Astrocyte of the cerebellum (primary cell): ENCODE measurements at places on chromosomes 5 and 9.

- no peak for DNase-seq
Observed at GRCh38 chr9:132488626-132489025, 78.6 kb downstream of the CFAP77 start.

- DNase-seq, result no peak
Observed at GRCh38 chr5:88813244-88813643, 69.7 kb downstream of the MEF2C start.

- DNase-seq, result no peak
Observed at GRCh38 chr9:119634006-119634405, 264.8 kb upstream of the BRINP1 start.

- peak; percentile 3 for DNase-seq
Observed at GRCh38 chr5:111278858-111279504, 54.8 kb downstream of the CAMK4 start.

DNA sequence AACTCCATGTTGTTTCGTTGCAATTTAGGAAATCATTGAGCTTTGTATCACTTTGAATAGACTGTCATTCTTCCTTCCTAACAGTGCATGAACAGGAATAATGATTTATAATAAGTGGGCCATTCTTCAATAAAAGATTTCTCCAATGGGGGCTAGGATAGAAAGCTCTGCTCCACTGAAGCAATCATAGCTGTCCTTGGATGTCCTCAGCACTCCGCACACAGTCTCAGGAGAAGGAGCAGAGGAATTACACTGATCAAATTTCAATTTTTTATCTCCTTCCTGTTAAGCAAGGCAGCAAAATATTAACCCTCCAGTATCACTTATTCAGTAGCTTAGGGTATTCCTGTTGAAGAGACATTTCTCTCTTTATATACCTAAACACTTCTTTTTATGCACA, 532.7 kb upstream of the ST8SIA4 start:
- DNase-seq, result no peak

DNA sequence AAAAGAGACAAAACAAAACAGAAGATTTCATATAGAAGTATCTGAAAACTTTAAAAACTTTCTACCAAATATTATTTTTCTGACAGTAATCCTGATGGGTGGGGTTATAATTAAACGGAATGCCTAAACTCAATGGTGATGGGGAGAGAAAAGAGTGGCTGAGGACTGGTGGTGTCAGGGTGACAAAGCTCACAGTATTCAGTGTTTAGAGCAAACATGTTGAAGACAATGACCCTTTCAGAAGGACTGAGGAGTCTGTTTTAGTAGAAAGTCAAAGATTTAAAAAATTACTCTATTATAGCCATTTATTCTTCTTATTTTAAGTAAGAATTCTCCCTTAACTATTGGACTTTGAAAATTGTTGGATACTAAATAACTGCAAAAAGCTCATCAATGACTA, 1144.0 kb downstream of the TAF11L14 start:
- no peak for DNase-seq

DNA sequence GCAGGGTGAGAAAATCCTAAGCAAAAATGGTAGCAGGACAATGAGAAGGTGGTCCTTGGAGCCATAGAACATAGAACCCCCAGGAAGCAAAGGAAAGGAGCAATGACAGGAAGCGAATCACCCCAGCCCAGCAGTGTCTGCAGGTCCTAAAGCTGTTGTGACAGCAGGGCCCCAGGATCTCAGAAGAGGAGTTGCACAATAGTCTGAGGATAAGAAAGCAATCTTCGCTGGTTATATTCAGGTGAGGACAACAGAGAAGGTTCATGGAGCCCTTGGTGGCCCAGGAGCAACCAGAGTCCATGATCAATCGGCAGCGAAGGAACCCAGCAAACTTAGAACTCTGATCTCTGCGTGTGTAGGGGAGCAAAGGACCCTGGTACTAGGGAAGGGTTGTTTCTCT, 234.8 kb upstream of the IRX2 start:
- DNase-seq, result no peak

GRCh38 chr5:13673511-13673910, 271.0 kb downstream of the DNAH5 start:
- no peak for DNase-seq

- peak; percentile 22 for DNase-seq
Observed at GRCh38 chr5:130350131-130350530, 445.9 kb downstream of the CHSY3 start.

- DNase-seq, result no peak
Observed at GRCh38 chr9:113493203-113493520, 29.6 kb downstream of the RGS3 start.

GRCh38 chr9:18473652-18474279, at the start of gene ADAMTSL1:
Gene ADAMTSL1 (plus strand): TSS chr9:18474153. CDS start chr9:18474233, 80 bp downstream.
- DNase-seq, result peak; percentile 64

DNA sequence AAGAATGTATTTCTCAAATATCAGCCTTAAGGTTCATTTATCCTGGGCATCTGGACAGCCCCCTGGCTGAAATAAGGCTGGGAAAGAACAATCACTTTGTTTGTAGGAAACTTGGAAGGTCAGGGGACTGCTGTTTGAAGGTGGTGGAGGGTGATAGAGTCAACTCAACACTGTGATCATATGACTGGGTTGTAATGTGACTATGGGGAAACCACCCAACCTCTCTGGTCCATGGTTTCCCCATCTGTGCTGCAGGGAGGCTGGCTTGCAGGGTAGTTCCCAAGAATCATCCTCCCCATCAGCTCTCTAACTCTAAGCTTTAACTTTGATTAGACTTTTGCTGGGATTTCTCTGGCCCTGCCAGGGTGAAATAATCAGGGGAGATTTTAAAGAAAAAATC, 10.0 kb downstream of the INSYN2B start:
- DNase-seq, result no peak

GRCh38 chr9:14103115-14103514, 210.8 kb downstream of the NFIB start:
- DNase-seq, result no peak

DNA sequence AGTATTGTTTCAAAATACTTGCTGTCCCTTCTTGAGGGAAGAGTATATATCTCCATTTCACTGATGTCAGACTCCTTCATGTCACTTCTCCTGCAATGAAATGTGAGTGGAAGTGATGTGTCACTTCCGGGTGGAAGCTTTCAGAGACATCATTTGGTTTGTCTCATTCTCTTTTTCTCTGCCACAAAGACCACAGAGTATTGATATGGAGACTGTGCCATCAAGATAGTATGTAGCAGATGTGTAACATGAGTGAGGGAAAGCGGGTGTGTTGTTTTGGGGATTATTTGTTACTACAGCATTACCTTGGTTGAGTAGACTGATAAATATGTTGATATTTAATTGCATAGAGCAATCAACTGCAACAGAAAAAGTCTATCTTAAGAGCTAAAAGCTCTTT, 169.8 kb downstream of the FBXL7 start:
- no peak for DNase-seq

DNA sequence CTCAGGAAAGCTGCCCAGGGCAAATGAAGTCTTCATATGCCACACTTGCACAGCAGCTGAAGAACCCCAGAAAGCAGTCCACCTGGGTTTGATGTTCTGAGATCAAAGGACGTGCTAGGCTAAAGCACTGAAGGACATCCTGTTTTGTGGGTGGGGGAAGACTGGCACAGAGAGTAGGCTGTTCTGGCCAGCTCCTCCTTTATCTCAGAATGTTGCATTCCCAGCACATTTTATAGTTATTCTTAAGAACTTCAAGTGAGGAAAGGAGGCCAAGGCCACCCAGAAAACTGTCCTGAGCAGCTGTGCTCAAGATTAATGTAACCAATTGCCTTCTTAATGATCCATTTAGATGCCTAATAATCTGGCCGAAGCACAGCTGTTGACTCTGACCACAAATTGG, 10.9 kb downstream of the SHOC1 start:
- DNase-seq, result no peak

DNA sequence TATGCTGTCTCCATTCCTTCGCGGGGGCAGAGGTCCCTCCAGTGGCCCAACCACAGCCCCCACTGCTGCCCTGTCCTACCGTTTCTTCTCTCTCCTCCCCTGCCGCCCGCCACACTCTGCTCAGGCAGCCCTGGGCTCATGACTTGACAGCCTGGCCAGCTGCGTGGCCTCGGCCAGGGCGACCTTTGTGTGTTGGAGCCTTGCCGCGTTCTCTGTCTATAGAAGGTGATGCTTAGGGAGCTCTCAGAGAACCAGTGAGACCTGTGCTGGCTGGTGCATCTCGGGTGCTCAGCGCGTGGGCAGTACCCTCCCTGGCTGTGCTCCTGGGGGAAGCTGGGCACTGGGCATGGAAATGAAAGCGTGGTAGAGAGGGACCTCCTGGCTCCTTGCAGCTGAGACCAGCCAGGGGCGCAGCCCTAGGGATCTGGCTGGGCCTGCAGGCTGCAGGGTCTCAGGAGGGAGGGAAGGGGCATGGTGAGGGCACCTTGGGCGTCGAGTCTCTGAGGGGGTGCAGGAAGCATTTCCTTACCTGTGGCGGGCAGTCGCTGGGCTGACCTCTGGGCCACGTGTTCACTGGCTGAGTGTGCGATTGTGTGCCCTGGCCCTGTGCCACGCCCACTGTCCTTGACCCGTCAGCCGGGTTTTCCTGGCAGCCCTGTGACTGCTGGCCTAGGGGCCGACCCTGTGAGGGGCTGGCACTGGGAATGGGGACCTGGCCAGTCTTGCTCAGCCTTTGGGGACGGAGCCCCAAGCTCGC, 50.3 kb downstream of the RXRA start:
- DNase-seq, result no peak

GRCh38 chr9:6904371-6904770, 146.6 kb downstream of the KDM4C start:
- no peak for DNase-seq

GRCh38 chr9:79215821-79216220, 355.9 kb upstream of the TLE4 start:
- no peak for DNase-seq

- DNase-seq, result no peak
Observed at GRCh38 chr9:6965566-6965965, 207.8 kb downstream of the KDM4C start.

- DNase-seq, result no peak
Observed at GRCh38 chr5:157455057-157455456, 5.0 kb upstream of the NIPAL4 start.

GRCh38 chr5:179533907-179534306, 16.4 kb upstream of the RUFY1 start:
- DNase-seq, result no peak

DNA sequence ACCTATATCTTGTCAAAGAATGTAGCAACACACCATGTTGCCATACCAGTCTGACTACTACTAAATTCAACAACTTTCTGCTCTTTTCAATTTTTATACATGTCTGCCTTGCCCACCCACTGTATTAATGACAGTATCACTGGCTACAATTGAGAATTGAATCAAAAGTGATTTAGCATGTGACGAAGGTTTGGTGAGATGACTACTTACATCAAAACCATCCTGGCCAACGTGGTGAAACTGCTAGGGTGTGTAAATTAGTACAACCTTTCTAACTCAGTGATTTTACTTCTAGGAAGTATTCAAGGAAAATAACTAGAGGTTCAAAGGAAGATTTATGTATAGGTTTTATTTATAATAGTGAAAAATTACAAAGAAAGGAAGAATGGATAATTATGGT, 109.8 kb downstream of the UNC13B start:
- no peak for DNase-seq

- no peak for DNase-seq
Observed at GRCh38 chr5:64700765-64701164, 10.5 kb downstream of the SHISAL2B start.

DNA sequence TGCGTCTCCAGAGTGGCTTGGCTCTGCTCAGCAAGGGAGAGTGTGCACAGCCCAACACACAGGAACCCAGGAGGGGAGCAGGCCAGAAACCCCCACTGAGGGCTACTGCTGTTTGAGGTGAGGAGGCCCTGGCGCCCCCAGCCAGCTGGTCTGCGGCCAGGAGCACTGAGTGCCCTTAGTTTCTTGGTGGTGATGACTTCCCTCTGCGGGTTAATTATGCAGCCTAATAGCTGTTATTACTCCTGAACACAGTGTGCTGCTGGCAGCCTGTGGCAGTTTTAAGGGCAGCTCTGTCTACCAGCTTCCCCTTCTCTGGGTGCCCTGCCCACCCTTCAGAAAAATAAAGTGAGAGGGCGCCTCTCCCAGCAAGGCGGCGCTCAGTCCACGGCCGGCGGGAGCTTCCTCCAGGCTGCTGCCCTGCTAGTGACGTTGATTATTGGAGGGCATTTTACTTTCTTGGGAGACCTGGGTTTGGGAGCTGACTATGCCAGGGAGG, 19.2 kb downstream of the GADD45G start:
- DNase-seq, result no peak

- DNase-seq, result no peak
Observed at GRCh38 chr5:178818094-178818493, 41.7 kb upstream of the ZNF354B start.

DNA sequence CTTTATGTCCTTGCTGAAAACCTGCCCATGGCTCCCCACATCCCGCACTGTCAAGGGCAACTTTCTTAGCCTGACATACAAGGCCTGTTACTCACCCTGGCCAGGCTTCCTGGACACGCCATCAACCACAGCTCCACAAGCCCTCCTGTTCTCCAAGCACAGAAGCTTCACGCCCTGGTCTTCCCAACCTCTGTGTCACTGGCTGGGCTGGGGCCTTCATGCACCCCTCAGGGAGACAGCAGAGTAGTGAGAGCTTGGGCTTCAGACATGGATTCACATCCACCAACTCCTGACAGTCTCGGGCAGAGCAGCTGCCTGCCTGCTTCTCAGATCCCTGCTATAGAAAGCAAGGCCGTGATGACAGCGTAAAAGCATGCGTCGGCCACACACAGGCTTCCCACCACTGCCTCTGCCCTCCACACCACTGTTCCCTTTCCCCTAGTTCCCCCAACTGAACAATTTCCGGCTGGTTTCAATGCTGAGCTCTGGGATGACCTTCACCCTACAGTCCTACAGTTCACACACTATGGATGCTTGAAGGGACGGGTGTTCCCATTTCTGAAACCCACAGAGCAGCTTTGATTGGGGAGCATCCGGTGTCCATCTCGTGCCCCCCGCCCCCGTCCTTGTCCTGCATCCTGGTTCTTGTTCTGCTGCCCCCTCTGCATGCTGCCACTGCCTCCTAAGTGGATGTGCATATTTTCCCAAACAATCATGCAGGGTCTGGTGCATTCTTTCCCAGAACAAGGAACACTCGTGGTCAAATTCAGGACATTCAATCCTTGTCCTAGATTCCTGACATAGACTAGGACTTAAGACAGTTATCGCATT, 33.4 kb upstream of the ADAMTS2 start:
- DNase-seq, result no peak

GRCh38 chr5:144308906-144309670, 138.4 kb downstream of the KCTD16 start:
- DNase-seq, result no peak

DNA sequence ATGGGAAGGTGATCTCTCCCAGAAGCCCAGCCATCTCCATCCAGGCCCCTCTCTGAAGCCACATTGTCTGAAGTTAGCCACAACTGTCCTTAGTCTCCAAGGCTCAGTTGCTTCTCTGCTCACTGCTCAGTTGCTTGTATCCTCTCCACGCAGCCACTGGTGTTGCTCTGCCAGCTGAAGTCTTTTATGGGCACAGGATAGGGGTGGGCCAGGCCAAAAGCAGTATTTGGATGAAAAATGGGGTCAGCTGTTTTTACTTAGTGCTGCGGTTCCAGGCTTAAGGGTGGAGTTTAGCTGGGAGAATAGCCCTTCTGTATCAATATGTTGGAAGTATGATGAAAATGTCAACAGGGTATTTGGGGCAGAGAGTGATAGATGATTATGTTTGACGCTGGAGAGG, 168.8 kb upstream of the PPP1R2B start:
- DNase-seq, result no peak

GRCh38 chr5:107979900-107980299, 309.2 kb upstream of the EFNA5 start:
- no peak for DNase-seq
